ENCODE measurements at places on chromosomes 16 and 17.

GRCh38 chr16:73052576-73052975 is 4.6 kb upstream of the ZFHX3 start:
- no peak for DNase-seq

- DNase-seq: no peak
Measured at GRCh38 chr17:48564188-48565021, 13.7 kb downstream of the HOXB4 start.

DNA sequence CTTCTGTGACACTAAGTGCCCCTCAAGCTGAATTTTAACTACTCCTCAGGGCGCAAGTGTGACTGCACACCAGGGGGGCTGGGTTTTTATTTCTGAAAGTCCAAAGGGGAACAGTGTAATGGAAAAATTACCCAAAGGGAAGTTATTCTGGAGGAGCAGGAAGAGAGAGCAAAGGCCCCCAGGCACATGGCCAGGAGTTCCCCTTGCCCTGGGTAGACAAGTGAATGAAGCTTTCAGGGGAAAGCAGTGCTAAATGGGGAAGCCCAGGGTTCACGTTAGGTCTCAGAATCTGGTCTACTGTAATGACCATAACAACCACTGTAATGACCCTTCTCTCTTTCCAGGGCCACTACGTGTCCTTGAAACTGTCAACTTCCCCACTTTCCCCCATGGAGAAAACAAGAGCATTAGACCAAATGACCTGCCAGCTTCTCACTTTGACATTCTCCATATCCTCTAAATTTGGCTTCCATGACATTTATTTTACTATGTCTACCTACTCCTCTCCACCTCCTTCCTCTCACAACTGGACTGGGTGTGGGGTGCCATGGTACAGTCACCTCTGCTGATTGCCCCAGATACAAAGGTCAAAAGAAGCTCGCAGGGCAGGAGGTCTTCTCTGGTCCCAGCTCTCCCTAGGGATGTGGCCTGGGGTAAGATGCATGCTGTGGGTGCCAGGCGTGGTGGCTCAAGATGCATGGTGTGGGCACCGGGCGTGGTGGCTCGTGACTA is 34.1 kb upstream of the MMP2 start:
- DNase-seq: no peak

DNA sequence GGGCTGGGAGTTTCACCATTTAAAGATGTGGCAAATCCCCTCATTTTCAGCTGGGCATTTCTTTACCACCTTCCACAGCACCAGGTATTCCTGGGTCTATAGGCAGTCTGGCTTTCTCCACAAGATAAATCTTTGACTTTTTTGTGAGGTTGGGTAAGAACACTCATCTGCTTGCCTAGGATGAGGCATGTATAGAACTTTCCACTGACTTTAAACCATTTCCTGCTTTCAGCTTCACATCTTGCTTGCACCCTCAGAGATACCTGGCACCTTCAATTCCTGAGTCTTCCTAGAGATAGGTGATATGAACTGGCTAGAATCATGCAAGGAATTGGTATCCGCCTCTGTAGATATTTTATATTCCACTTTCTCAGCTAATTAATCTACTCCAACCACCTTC is 27.9 kb downstream of the SMURF2 start:
- no peak for DNase-seq

DNA sequence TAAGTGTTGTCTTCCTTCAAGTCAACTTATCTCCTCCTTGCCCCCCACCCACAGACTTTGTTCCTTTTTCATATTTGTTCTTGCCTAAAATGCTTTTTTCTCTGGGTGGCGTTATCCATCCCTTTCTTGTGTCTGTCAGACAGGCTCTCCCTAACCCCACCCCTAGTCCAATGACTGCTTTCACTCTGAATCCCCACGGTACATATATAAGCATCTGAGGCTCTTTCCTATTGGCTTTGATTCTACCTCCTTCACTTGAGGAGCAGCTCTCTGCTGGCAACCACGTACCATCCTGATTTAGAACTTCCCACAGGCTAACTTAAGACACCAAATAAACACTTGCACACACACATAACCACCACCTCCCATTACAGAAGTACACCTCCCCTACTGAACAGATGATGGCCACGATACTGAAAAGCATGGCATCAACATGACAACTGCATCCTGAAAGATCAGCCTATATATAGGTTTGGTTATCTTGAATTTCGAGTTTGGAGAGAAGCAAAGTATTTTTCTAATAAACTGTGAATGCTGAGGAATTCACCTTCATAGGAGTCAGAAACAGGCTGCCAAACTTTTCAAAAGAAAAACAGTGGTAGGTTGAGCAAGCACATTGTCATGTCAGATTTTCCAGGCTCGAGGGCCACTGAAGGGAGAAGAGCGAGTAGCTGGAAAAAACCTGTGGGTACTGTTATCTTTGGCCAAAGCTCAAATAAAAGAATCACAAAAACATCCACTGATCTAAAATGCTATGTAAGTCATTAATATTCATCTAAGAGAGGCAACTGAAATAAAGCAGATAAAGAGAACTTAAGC is 24.3 kb downstream of the STAT3 start:
- DNase-seq: no peak

DNA sequence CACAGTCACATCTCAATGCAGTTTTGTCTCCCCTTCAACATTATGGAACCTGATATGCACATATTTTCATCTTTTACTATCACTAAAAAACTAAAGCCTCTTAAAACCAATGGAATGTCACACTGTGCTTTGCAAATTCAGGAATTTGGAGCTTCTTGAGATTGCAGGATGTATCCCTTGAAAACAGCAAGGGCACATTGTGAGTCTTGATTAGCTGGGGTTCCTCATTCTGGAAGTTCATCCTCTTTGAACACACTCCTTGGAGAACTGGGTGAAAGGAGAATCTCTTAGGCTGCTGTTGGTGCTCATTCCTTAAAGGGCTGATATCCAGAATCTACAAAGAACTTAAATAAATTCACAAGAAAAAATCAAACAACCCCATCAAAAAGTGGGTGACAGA is 21.1 kb upstream of the MYOCD start:
- no peak for DNase-seq

DNA sequence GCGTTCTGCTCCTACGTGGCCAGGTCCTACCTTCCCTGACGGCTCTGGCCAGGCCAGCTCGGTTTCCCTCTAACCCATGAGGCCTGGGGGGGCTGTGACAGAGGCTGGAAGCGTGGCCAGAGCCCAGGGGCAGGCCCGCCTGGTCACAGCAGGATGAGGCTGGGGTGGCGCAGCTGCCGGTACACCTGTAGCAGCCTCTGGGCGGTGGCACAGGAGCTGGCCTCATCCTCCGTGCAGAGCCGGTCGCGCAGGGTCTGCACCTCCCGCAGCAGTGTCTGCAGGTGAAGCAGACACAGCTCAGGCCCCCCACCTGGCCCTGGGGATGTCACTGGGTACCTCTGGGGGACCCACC is 11.5 kb downstream of the FAAP100 start:
- DNase-seq: no peak

- no peak for DNase-seq
Measured at GRCh38 chr16:24929409-24929808, 83.6 kb downstream of the SLC5A11 start.

DNA sequence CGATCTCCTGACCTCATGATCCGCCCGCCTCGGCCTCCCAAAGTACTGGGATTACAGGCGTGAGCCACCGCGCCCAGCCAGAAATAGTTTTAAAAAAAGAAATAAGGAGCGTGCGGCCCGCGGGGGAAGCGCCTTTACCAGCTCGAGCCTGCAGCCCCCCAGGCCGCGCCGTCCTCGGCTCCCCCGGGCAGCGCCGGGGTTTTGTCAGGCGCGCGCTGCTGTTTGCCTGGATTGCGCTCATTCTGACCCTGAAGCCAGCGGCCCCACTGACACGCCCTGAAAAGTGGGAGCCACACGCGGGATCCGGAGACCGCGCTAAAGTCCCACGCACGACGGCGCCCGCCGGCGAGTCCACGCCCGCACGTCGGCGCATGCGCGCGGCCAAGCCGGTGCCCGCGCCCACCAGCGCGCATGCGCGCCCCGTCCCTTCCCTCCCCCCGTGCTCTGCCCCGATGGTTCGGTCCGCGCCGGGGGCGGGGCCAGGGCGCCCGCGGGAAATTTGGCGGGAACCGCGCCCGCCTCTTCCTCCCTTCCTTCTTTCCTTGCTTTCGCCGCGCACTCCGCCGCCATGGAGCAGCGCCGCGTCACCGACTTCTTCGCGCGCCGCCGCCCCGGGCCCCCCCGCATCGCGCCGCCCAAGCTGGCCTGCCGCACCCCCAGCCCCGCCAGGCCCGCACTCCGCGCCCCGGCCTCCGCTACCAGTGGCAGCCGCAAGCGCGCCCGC is at the start of gene CDT1:
CDT1 (plus strand) TSS at position 526 of the 724 bp plus-strand sequence; CDS start at position 569, 43 bp downstream.
- DNase-seq: peak; percentile 68

DNA sequence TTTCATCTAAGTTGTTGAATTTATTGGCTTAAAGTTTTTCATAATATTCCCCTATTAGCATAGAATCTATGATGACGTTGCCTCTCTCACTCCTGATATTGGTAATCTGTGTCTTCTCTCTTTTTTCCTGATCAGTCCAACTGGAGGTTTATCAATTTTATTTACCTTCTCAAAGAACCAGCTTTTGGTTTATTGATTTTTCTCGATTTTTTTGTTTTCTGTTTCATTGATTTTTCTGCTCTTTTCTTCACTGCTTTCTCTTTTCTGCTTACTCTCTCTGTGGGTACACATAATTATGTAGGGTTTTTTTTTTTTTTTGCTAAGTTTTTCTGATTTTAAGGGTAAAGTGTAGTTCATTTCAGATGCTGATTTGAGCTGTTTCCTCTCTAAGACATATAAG is 29.7 kb downstream of the MRTFB start:
- DNase-seq: no peak

DNA sequence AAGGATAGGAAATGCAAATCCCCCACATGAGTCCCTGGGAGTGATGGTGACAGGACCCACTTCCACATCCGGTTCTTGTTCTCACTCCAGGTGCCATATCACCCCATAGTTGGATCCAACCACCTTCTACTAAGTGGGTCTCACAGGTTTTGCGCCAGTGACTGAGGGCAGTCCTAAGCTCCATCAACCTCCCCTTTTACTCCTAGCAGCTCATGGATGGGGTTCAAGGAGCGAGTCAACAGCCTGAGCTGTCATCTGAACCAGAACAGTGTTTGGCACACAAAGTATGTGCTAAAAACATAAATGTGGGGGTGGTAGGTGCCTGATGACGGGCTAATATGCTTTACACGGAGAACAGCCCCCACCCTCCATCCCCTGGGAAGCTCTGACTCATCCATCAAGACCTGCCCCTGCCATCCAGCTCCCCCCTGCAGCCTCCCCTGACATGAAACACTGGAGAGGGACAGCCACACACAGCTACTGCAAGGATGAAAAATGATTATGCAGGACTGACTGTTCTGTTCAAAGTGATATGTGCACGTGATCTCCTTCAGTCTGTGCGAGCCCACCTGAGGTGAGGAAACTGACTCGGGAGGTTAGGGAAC is 143.2 kb upstream of the CDH5 start:
- no peak for DNase-seq

DNA sequence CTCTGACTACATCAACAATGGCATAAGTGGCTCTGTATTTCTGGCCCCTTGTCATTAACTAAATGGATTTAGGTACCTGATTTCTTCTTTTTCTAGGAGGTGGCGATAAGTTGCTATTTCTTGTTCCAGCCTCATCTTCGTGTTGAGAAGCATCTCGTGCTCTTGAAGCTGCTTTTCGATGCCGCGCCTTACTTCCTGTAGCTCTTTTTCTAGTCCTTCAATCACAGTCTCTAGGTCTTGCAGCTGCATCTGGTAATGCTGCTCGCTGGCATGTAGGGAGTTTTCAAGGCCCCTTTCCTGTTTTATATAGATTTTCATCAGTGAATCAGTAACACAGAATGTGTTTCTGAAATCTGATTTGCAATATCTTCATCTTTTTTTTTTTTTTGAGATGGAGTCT is 5.1 kb downstream of the KRT222 start:
- DNase-seq: no peak

DNA sequence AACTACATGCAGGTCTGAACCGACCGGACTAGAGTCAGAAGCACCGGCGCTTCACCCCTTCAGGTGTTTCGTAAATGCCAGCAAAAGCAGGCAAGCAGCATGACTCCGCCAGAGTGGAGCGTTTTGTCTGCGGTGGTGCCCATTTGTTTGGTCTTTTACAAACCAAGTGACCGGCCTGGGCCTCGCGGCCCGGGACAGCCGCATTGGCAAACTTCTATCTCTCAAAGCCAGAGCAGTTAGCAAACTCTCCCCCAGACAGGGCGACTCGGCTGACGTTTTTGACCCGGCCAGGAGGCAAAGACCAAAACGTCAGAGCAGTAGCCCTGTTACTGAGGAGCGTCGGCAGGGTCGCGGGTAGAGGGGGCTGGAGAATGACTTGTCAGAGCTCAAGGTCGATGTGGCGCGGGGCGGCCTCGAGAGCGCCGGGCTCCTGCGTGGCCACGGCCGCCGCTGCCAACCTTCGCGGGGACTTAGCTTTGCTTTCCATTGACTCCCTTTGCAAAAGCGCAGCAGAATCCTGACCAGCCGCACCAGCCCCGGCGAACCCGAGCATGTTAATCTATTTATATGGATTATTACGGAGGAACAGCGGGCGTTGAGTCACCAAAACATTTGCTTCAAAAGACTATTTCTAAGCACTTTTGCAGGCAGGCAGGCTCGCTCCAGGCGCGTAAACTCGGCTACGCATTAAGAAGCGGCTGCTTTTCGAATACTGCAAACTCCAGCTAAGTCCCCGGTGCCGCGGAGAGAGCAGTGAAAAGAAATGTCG is 763 bp upstream of the SOX9 start:
- DNase-seq: no peak

- DNase-seq: no peak
Measured at GRCh38 chr17:75759457-75759856, 5.5 kb downstream of the GALK1 start.

DNA sequence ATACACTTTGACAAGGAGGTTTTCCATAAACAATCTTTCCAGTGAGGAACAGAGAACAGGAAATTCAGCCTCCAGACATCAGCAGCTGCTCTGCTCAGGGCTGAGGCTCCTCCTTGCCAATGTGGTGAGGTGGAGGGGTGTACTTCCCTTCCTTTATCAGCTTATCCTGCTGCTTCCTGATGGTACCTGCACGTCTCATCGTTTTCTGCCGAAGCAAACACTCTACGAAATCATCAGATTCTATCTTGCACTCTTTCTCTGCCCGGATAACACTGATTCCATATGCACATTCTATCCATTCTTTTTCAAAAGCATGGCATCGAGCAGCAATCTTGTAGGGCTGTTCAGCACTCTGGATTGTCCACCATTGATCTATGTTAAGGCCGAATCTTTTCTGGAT is 15.4 kb upstream of the SEZ6 start:
- no peak for DNase-seq
